ENCODE measurements at places on chromosomes 11 and 22.

DNA sequence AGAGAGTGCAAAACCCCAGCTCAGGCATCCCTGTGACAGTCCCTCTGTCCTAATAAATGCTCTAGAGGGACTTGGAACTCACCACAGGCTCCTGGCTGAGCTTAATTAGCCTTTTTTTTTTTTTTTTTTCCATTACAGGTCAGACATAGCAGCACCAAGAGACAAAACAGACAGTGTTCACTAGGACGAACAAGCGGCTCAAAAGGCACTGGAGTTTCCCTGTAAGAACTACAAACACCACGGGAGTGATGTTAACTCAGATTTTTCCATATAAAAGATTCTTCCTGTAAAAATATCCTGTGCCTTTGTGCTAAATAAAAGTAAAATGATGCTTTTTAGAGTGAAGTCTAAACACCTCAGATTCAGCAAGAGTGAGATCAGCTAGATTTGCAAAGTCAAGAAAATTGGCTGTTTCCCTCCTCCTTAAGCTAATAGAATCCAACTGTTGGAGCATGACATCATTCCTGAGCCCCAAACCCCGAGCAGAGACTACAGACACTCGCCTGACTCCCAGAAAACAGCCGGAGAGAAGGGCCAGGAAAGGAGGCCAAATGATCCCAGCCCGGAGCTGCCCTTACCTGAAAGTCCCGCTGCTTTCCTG lies 101.0 kb upstream of the AKIP1 start:
- DNase-seq: no peak

- DNase-seq: no peak
These were observed 64.8 kb upstream of the SPON1 start for GRCh38 chr11:13897646-13898276.

DNA sequence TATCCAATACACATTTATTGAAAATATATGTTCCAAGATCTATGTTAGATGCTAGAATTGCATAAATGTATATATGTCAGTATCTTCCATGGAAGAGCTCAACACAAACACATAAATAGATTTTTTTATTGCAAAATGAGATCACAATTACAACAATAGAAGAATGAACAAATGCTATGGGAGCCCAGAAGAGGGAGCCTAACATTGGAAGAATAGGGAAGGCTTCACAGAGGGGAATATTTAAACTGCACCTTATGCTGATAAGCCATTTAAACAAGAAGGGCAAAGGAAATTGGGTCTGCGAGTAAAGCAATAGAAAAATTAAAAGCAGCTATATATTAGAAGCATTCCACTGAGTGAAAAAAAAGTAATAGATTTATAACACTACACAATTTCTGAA lies 96.1 kb upstream of the LRRC55 start:
- DNase-seq: no peak

DNA sequence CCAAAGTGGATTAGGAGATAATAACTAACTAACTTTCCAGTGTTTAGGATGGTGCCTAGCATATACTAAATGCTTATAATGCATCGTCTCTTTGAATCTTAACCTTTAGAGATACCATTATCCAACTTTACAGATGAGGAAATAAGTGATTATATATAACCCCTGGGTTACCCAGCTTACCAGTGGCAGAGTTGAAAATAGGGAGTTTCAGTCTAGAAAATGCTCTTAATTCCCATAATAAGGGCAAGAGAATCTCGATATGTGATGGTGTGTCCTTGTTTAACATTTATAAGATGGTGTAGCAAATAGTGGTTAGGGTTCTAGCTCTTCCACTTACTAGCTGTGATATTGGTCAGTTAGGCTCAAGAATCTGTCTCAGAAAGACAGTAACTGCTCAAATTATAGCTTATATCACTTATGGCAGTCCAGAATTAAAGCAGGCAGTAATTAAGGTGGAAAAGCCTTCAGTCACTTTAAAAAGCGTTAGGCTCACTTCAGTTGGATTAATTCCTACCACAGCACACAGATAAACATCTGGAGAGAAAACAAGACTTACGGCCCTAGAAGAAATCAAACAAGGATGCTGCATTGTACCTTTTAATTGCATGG lies 6.3 kb downstream of the XBP1 start:
- DNase-seq: no peak

- no peak for DNase-seq
These were observed 444.9 kb downstream of the TBC1D22A start for GRCh38 chr22:47207387-47207786.

GRCh38 chr11:17508306-17508705 lies 31.7 kb upstream of the ABCC8 start:
- DNase-seq: no peak

GRCh38 chr11:112504056-112504455 lies 243.4 kb upstream of the PLET1 start:
- DNase-seq: no peak

DNA sequence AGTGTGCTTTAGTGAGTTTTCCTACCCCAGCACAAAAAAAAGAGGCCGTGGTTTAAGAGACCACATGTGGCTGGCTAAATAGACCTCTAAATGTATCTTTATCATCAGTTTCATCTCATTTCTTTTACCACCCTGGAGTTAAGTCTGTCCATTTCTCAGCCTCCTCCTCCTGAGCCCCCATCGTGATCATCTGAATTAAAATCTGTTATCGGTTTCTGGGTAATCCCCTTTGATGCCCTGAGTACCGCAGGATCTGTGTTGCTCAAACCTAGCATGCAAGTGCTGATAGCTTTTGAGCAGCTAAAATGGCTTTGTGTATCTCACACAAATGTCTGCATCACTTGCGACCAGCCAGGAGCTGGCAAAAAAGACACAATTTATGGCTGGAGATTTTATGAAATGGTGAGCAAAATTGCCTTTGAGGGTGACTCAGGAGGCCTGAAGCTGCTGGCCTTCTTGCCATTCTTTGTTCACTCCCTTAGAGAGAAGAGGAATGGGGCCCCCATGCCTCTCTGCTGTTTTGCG lies 236.5 kb downstream of the NTM start:
- DNase-seq: no peak

GRCh38 chr22:20578192-20578591 lies 70.8 kb downstream of the MED15 start:
- DNase-seq: no peak

DNA sequence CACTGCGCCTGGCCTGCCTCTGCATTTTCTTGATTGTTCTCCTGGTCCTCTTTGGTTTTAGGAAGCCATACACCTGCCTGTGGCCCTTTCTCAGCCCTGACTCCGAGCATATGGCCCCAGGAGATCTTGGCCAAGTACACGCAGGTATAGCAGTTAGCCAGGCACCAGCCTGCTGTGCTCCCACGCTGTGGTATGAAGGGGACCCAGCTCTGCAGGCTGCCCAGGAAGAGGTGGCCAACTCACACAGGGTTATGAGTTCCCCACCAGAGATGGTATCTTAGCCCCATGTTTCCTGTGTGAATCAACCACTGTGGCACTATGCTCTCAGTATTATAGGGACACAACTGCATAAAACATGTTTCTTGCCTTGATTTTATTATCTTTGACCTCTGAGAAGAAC lies 31.1 kb downstream of the SGSM3 start:
- no peak for DNase-seq

DNA sequence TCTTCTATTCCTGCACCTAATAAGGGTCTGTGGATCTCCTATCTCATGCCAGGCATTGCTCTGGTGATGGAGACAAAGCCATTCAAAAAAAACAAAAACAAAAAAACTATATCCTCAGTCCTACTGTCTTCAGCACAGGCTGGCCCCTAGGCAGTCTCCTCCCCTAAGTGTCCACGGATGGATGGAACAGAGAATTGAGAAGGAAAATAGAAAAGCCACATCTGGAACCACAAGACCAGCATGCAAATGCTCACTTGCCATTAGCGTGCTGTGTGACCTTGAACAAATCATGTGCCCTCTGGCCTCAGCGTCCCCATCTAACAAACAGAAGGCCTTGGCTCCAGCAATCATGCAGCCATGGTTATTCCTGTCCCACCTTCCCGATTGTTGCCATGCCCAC lies 32.7 kb upstream of the CD82 start:
- no peak for DNase-seq

- DNase-seq: peak; percentile 29
These were observed 78.9 kb downstream of the NTM start for GRCh38 chr11:131449036-131450019.

GRCh38 chr22:23264610-23265367 lies 84.5 kb downstream of the BCR start:
- no peak for DNase-seq

DNA sequence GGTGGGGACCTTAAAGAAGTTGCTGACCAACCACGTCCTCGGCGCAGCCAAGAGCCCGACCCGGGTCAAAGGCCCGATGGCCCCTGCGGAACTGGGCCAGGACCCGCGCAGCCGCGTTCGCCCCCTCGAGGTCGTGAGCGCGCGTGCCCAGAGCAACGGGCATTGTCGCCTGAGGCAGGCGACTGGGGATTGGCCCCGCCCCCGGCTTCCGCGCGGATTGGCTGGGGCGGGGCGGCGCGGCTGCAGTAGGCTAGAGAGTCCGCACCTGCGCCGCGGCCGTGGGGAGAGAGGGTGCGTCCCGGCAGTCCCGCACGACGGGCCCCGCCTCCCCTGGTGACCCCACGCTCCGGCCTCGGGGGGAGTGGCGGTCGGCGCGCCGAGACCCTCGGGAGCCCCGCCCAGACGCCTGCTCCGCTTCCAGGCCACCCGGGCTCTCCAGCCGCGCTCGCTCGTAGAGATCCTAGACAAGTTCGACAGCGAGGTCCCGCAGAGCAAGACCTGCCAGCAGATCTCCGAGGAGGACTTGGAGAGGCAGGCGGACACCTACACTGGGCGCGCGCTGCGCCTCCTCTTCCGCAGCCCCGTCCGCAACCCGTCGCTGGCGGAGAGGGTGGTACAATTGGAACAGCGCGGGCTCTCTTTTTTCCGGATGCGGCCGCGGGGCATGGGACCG lies 8.3 kb upstream of the PPIL2 start:
- DNase-seq: peak; percentile 91

- no peak for DNase-seq
These were observed 32.3 kb downstream of the BID start for GRCh38 chr22:17741866-17742526.

DNA sequence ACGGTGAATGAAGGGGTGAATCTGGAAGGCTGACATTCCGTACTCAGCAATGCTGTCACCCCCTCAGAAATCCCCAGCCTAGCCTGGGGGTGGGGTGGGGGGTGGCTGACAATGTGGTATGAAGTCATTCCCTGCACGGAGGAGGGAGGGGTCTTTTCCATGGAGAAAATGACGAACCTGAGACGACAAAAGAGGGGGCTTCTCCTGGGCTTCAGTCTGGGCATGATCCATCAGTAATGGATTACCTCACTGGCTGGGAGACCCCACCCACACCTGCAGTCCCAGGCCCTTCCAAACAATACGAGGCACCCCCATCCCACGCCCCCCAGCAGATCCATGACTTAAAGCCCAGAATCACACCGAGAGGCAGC lies 1.0 kb downstream of the KIAA0930 start:
- DNase-seq: no peak

DNA sequence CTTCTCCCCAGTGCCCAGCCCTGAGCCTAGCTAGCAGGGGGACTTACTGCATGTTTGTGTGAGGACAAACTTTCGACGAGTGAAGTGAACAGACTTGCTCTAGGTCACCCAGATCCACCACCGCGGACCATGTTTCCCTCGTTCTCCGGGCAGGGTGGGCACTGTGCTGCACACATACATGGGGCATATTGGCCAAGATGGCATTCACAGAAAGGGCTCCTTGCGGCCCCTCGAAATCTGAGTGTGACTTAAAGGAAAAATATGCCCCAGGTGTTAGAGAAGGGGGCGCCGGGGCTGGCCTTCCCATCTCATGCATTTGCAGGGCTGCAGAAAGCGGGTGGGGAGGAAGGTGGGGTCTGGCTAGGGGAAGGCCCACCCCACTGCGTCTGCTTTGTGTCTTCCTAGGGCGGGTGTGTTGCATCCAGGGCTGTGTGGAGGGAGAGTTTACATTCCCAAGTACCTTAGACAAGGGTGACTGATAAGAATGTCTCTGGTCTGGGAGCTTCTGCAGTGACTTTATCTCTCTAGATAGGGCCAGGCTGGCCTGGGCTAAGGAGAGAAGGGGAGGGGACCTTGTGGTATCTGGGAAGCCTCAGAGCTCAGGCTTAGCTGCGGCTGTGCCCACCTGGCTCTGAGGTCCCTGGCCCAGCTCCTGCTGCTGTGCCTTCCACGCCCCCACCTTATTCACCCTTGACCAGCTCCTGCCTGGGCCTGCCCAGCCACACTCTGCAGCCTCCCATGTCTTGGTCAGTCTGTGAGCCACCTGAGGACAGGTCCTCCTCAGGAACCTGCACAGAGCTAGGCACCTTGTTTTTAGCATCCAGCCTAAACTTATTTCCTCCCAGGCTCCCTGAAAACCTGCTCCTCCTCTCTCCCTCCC lies 45.8 kb downstream of the LRRC32 start:
- no peak for DNase-seq

GRCh38 chr11:34990916-34991315 lies 74.5 kb downstream of the PDHX start:
- no peak for DNase-seq

GRCh38 chr11:27118949-27119348 lies 78.3 kb downstream of the BBOX1 start:
- no peak for DNase-seq

GRCh38 chr11:86596861-86597586 lies 75.4 kb downstream of the ME3 start:
- DNase-seq: no peak

- no peak for DNase-seq
These were observed 22.4 kb downstream of the PANX1 start for GRCh38 chr11:94150704-94151685.
